ENCODE measurements at places on chromosomes 4 and X. TPM values are rescaled to one million over a fixed set of nuclear protein-coding genes. Genes with fewer than 3 reads are reported as not detected.

DNA sequence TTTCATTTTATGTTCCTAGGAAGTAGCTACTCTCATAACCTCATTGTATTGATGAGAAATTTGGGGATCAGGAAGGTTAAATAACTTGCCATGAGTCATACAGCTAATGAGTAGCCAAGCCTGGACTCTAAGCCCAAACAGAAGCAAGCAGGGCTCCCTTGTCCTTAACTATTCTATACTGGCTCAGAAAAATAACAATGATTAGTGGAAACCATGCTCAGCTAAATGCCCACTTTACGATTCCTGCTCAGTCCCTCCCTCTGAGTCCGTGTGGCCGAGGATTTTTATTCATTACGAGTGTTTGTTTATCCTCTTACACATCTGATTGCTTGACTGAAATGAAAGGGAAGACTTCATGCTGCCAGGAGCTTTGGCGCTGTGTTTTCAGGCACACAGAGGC lies 100.9 kb downstream of the SLC34A2 start:
- no peak for DNase-seq

DNA sequence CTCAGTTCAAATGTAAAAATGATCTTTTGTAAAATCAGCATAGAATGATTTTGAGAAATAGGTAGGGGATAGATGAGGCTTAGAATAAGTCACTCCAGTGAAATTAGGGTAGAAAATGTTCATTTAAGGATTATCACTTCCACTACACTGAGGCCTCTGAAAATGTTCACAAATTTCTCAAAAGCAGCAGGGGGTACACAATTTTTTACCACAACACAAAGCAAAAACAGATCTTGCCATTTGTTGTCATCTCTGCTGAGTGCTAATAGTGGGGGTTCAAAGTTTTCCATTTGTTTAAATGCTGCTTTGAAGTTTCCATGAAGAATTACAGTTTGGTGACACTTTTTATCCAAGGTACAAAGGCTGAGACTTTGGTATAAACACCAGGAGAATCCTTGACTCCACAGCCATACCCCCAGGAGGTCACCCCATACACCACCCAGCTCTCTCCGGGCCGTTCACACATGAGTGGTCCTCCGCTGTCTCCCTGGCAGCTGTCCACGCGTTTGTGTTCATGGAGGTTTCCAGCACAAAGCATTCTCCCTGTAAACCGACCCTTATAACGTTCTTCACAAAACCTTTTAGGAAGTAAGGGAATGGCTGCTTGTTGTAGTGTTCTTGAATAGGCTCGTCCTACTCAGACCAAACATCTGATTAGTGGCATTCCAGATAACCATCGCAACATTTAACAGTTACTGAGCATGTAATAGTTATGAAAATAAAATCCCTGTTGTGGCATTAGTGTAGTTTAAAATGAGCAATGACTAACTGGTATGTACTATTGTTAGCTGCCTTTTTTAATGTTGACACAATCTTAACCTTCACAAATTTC lies 71.0 kb downstream of the PRSS12 start:
- DNase-seq = no peak

GRCh38 chr4:145196747-145197146 lies 16.4 kb upstream of the OTUD4 start:
- DNase-seq = no peak

- DNase-seq = peak; percentile 63
These were observed 5.9 kb downstream of the RTL3 start for GRCh38 chrX:78653118-78653822.

GRCh38 chr4:52628974-52629373 lies 30.1 kb downstream of the USP46 start:
- no peak for DNase-seq

GRCh38 chr4:168811207-168811606 lies 198.8 kb downstream of the CBR4 start:
- DNase-seq = no peak

DNA sequence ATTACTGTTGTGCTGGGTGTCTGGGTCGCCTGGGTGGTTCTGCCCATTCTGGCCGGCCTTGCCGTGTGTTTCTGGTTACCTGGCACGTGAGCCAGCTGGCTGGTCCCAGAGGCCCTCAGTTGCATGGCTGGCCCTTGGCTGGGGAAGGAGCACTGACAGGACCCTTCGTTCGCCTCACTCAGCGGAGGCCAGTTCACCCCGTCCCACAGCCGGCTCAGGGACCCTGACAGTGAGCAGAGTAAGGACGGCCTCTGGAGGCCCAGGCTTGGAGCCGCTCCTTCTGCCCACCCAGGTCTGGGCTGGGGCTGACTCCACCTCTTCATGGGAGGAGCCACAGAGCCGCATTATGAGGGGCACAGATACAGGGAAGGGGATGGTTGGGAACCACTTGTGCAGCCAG lies 20.3 kb upstream of the HGFAC start:
- no peak for DNase-seq

DNA sequence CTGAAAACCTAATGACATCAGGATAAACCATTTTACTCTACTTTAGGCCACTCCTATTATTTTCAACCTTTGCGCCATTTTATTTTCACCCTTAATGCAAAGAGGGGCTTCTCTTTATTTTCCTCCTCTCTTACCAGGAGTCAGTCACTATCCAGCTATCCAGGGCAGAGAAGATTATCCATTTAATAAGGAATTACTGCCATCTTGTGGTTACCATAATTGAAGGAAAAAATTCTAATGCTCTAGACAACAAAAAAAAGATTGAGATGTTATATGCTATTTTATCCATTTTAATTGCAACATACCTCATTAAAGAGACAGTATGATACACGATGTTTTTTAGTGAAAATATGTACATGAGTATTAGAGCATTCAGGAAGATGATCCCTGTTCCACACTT lies 514.5 kb upstream of the FAM241A start:
- no peak for DNase-seq

HSFX2 gene
- total RNA-seq = not detected

DNA sequence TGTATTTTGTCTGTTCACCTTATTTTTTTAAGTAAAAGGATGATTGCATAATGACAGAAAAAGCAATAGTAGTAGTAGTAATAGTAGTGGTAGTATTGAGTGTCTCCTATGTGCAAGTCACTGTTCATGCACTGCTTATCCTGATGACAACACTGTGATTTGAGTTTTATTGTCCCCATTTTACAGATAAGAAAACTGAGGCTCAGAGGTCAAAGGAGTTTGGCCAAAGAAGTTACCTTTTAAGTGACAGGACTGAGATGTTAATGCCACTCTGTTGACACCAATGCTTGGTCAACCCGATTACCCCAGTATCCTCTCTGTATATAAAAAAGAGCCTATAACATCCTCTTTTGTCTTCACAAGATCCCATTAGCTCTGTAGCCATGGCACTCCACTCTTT lies 100.5 kb upstream of the FRMPD3 start:
- DNase-seq = no peak

DNA sequence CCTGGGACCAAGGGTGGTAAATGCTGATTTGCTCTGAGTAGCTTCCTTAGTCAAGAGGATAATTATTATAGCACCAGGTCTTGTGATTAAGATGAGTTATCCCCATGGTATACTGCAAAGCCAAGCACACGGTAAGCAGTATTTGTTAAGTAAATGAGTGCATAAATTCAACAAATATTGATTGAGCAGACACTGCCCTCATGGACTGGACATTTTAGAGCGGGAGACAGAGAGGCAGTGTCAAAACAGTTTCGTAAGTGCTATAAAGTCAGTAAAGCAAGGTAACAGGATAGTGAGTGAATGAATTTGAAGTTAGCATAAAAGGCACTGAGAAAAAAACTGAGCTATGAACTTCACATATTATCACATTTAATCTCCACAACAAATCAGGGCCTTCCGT lies 13.9 kb downstream of the PHF8 start:
- no peak for DNase-seq

DNA sequence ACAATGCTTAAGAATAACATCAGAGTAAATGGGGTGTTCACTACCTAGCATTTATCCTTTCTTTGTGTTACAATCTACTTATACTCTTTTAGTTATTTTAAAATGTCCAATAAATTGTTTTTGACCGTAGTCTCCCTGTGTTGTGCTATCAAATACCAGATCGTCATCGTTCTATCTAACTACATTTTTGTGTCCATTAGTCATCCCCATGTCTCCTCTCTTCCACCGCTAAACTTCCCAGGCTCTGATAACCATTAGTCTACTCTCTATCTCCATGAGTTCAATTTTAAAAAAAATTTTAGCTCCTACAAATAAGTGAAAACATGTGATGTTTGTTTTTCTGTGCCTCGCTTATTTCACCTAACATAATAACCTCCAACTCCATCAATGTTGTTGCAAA lies 381.9 kb downstream of the PRDM5 start:
- no peak for DNase-seq

GRCh38 chr4:98565681-98566301 lies 92.6 kb downstream of the TSPAN5 start:
- DNase-seq = no peak

- no peak for DNase-seq
These were observed 13.3 kb downstream of the FUNDC1 start for GRCh38 chrX:44529310-44529709.

GRCh38 chrX:107561468-107562215 lies 66.7 kb upstream of the PRPS1 start:
- DNase-seq = no peak

PPBP gene
- not detected for total RNA-seq

DEFB131A gene
- total RNA-seq = not detected

ADH6 gene
- not detected for total RNA-seq

DNA sequence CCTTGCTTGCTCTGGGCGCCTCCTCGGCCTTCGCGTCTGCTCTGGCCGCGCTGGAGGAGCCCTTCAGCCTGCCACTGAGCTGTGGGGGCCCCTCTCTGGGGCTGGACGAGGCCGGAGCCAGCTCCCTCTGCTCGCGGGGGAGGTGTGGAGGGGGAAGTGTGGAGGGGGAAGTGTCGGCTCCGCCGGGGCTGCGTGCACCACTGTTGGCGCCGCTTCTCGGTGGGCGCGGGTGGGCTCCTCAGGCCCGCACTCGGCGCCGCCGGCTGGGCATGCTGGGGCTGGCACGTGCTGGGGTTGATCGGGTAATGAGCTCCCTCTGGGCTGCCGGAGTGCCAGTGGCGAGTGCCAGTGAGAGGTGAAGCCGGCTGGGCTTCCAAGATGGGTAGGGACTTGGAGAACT lies 116.7 kb downstream of the CPXCR1 start:
- DNase-seq = no peak

GRCh38 chrX:70422851-70423341 lies at the start of gene GDPD2:
GDPD2 (plus strand) TSS chrX:70423314; CDS start chrX:70424985, 1,671 bp downstream.
- no peak for DNase-seq

ZNF157 gene
- total RNA-seq = 0.40 TPM

FAM47B gene
- not detected for total RNA-seq

DNA sequence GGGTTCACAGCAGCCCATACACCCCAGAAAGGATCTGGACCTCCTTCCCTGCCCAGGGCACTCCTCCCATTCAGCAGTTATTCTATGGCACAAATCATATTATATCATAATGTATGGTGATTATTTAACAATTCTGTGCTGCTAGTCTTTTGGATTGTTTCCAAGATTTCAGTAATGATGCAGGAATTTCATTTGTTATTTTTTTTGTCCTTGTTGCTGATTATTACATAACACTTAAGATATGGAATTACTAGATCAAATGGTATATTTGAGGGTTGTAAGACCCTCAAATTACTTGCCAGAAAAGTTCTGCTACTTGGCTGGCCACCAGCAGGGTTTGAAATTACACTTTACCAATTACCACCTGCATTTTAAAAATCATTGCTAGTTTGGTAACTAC lies 36.4 kb downstream of the QDPR start:
- DNase-seq = no peak

DNA sequence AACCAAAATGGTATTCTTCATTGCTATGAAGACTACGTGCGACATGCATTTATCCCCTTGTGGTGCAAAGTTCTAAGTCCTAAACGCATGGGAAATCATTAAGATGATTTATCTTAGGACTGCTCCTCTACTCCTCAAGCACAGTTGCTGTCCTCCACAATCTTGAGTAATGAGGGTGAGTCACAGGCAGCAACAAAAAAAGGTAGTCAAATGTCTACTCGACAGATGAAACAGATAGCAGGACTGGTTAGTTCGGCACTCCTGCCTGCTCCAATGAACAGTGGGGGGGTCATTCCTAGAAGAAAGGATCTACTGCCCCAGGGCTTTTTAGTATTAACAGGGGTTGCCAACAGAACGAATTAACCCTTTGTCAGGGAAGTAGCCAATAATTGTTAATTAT lies 233.7 kb upstream of the FGF13 start:
- no peak for DNase-seq

HPSE gene
- total RNA-seq = 17.7 TPM

DNA sequence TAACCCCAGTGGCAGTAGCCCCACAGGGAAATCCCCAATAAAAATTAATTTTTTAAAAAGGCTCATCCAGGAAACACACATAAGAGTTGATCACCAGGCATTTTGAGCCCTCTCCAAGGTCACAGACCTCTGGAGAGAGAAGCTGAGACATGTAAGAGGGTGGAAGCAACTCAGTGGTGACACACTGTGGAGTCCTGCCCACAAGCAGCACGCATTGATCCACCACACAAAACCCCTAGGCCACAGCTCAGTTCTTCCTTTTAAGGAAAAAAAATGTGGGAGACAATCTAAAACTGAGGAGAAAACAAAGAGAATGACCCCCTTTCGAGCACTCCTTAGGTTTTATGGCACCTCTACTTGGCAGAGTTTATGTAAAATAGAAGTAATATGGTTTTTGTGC lies 71.7 kb upstream of the S100G start:
- no peak for DNase-seq

INTS6L gene
- total RNA-seq = 30.6 TPM

Measured in activated CD4-positive, alpha-beta T cell treated with anti-CD3 and anti-CD28 coated beads, Interleukin-2, amount 10 ng/mL, durations not matched to agents 24 days and 14 days (primary cell).